Bronchial epithelial cell (primary cell): ENCODE measurements at places on chromosomes 12 and 14.
A peak's percentile ranks its signal among the peaks of the same experiment; 100 is the strongest.

DNA sequence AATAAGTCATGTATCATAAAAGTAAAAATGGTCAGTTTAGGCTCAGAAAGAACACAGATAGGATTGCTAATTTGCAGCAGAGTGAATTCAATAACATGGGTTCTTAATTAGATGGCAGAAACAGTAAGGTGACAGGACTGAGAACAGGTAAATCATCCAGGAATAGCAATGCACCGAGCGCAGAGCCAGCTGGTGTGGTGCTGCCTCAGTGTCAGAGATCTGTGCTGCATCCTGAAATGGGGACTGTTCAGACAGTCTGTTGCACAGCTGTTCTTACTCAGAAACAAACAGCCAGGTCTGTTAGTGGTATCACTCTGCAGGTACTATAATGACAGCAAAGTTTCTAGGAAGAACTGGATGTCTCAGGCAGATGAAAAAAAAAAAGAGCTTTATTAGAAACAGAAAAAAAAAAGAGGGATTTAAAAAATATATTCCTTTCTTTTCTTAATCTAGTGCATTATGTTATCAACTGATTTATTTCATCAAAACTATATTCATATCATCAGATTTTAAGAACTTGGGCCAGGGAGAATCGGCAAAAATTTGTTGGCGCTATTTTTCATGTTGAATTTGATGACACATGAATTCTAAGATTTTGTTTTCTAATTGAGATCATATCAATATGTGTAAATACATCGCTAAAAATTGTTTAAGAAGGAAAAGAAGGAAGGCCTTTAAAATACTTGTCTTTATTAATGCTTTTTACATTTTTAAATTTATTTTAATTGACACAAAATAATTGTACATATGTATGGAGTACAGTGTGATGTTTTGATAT is 501.8 kb downstream of the PRKD1 start:
- DNase-seq, result no peak

DNA sequence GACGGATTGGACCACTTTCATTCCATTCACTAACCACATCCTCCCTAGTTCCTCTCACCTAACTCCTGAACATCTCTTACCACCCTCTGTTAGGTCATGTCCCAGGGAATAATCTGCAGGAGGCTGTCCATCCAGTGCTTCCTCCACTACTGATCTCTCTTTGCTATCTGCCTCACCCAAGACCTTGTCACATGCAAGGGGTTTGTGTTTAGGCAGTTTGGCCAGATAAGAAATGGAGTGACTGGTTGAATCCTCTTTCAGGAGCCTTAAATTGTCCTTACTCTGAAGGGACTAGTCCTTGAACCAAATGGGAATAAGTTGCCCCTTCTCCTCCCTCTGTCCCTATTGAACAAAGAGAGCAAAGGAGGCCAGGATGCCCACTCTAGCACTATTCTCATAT is 249.2 kb upstream of the BTG1 start:
- no peak for DNase-seq

GRCh38 chr12:22626406-22626805 is 1.4 kb downstream of the ETNK1 start:
- peak; percentile 72 for DNase-seq

- DNase-seq, result no peak
These were observed 62.6 kb upstream of the IGF1 start for GRCh38 chr12:102542816-102543440.

DNA sequence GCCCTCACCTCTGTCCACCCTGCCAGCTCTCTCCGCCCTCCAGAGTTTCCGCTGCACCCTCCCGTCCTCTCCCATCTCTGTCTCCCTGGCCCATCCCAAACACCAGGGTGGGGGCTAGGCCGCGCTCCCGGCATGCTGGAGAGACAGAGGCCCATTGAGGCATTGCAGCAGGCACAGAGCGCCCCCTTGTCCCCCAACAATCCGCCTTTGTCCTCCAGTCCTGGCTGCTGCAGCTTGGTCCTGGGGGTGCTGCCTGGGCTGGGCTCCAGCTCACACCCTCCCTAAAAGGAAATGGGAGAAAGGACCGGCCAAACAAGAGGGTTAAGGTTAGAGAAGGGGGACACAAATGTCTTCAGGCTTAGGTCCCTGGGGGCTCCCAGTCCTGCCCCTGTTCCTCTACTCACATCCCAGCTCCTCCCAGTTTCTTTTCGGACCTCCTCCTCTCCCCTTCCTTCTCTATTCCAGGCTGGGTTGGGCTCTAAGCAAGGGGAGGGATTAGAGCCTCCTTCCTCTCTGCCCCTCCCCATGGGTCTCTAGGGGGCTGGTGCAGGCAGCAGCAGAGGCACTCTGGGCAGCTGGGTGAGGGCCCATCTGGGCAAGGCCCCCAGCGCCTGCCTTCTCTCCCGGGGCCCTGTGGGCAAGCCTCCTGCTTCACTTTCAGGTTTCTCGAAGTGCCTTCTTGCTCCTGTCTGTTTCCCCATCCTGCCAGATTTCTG is at the start of gene CMTM5:
TSS of gene CMTM5 (plus strand) at position 565 of the 716 bp plus-strand sequence. CDS start 206 bp downstream, outside the sequence.
- no peak for DNase-seq

DNA sequence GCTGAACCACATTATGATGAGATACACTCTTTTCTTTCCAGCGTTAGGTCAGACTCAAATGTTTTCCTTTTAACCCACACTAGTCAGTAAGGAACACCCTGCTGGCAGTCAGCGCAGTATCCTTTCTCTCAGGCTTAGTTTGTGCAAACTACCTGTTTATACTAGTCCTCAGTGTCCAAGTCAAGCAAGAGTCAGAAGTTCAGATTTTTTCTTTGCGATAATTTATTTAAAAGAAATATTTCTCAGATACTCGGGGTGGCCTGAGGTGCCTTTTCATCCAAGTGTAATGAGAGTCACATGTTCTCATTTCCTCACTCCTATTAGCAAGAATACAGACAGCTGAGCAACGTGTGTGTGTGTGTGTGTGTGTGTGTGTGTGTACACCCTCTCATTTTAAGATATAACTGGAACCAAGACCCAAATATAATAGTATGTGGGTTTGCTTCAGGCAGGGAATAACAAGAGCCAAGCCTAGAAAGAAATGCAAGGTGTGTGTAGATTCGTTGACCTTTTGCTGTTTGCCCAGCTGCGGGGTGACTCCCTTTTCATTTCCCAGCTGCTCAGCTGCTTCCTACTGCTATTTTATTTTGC is 182.7 kb downstream of the KICS2 start:
- peak; percentile 49 for DNase-seq

DNA sequence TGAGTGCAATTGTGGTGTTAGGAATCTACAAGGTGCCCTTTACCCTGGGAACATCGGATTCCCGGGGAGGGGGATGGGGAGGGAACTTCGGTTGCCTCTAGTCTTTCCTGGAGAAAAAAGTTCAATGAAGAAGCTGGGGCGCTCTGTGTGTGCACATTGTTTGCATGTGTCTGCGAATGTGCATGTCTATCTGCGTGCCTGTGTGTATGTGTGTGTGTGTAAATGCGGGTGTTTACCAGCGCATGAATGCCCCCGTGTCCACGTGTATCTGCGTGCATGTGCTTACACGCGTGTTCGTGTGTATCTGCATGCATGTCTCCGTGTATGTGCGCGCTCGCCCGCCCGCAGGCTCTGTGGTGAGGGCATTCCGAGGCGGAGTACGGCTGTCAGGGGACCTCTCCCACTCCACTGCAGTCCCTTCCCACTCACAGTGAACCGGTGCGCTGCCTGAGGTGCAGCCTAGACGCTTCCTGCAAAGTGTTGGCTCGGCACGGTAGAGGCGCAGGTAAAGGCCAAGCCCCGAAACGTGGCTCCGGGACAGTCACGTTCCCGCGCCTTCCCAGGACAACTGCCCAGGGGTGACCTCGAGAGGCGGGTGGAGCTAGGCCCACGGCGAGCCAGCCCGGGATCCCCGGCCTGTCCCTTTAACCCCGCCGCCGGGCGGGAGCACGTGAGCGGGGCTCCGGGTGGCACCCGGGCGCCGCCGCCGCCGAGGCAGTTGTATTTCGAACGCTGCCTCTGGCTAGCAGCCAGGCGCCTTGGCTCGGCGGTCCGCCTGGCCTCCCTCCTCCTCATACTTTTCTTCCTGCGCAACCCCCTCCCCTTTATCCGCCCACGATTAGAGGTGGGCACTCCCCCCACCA is 539 bp upstream of the HMGA2 start:
- DNase-seq, result peak; percentile 45

GRCh38 chr14:102914474-102915291 is 7.8 kb upstream of the AMN start:
- DNase-seq, result no peak
